ENCODE measurements at places on chromosomes 13 and 19. TPM values are rescaled to one million over a fixed set of nuclear protein-coding genes. Genes with fewer than 3 reads are reported as not detected.
A peak's percentile ranks its signal among the peaks of the same experiment; 100 is the strongest.

DNA sequence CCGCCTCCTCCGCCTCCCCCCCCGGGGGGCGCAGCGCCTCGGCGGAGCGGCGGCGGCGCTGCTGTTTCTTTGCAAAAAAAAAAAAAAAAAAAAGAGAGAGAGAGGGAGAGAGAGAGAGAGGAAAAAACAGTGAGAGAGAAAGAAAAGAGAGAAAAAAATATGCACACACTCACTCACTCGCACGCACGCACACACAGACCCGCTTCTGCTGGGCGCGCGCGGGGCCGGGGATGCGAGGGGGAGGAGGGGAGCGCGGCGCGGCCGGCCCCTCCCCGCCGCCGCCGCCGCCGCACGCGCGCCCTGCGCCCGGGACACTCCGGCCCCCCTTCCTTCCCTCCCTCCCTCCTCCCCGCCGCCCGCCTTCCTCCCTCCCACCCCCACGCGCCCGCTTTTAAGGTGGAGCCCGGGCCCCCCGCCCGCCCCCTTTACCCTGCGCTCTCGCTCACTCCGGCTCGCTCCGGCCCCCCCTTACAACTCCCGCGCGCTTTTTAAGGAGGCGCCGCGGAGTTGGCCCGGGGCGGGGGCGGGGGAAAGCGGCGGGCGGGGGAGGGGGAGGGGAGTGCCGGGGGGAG, at the start of gene SAMD1:
TSS of gene SAMD1 (minus strand) at position 243 of the 572 bp plus-strand sequence.
- peaks cover 20% of the 10 kb centered on the region for H3K36me3 ChIP-seq
- peaks cover 12% of the 10 kb centered on the region for H3K4me1 ChIP-seq
- peak within 1 kb of the TSS; percentile 96 for H3K4me3 ChIP-seq
- peaks cover 3% of the 10 kb centered on the region for H3K27me3 ChIP-seq
- peak; percentile 66 for DNase-seq

GRCh38 chr13:106401081-106401480, 134.4 kb downstream of the EFNB2 start:
- peaks cover 15% of the 10 kb centered on the region for H3K27me3 ChIP-seq
- no peak overlapping the region for H3K27ac ChIP-seq
- H3K4me1 ChIP-seq, result peaks cover 8% of the 10 kb centered on the region
- H3K36me3 ChIP-seq, result no peaks in the 10 kb centered on the region

DNA sequence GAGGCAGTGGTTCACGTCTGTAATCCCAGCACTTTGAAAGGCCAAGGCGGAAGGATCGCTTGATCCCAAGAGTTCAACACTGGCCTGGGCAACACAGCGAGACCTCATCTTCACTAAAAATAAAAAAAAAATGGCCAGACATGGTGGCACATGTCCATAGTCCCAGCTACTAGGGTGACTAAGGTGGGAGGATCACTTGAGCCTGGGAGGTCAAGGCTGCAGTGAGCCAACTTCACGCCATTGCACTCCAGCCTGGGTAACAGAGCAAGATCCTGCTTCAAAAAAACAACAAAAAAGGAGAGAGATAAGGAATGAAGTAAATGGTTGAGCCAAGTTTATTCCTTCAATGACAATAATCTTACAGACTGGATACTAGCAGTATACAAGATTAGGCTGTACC, 21.3 kb downstream of the TBC1D4 start:
- H3K4me1 ChIP-seq, result peaks cover 8% of the 10 kb centered on the region
- H3K27me3 ChIP-seq, result peaks cover 4% of the 10 kb centered on the region
- no peak overlapping the region for H3K4me3 ChIP-seq
- H3K27ac ChIP-seq, result no peak overlapping the region

GRCh38 chr13:33678906-33679657, 138.9 kb upstream of the RFC3 start:
- H3K36me3 ChIP-seq, result peaks cover 3% of the 10 kb centered on the region
- DNase-seq, result no peak
- peaks cover 34% of the 10 kb centered on the region for H3K4me1 ChIP-seq
- peak overlapping the region; percentile 89 for H3K27ac ChIP-seq

- no peak overlapping the region for H3K4me3 ChIP-seq
- peaks cover 7% of the 10 kb centered on the region for H3K27me3 ChIP-seq
- peak overlapping the region; percentile 17 for H3K27ac ChIP-seq
- peaks cover 41% of the 10 kb centered on the region for H3K4me1 ChIP-seq
- H3K36me3 ChIP-seq, result no peaks in the 10 kb centered on the region
- no peak for DNase-seq
Observed at GRCh38 chr13:31591642-31592233, 147.6 kb upstream of the RXFP2 start.

The NPAS1 gene
- total RNA-seq, result 2.2 TPM

The ADGRE3 gene
- total RNA-seq, result not detected

The SLC6A16 gene
- 10.5 TPM for total RNA-seq

The CGB2 gene
- total RNA-seq, result not detected

The FPR3 gene
- not detected for total RNA-seq

The ARHGAP35 gene
- 86.0 TPM for total RNA-seq

The CGB3 gene
- total RNA-seq, result not detected

The KL gene
- 0.93 TPM for total RNA-seq

The CYP2A6 gene
- not detected for total RNA-seq

All from progenitor cell of endocrine pancreas (in vitro differentiated cells).